AG10803 (cell line): ENCODE measurements at places on chromosomes 6 and 20.
A peak's percentile ranks its signal among the peaks of the same experiment; 100 is the strongest.

- peak; percentile 43 for DNase-seq
Observed at GRCh38 chr6:80319196-80319595, 212.7 kb downstream of the BCKDHB start.

- no peak for DNase-seq
Observed at GRCh38 chr20:60835876-60836275, 416.2 kb upstream of the CDH4 start.

DNA sequence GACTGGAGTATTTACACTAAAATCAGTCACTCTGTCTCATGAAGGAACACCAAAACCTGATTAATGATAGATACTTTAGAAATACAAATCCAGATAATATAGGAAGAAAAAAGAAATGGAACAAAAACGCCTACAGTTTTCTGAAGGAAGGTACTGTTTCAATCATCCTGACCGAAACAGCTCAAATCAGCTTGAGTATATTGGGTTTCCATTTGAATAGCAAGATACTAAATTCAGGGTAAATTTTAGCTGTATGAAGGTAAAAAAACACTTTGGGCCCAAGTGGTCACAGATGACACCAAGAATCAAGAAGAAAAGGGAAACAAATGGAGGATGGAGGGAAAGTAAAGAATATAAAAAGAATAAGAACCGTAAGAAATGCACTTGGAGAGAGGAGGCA, 6.9 kb downstream of the ZSCAN23 start:
- no peak for DNase-seq

DNA sequence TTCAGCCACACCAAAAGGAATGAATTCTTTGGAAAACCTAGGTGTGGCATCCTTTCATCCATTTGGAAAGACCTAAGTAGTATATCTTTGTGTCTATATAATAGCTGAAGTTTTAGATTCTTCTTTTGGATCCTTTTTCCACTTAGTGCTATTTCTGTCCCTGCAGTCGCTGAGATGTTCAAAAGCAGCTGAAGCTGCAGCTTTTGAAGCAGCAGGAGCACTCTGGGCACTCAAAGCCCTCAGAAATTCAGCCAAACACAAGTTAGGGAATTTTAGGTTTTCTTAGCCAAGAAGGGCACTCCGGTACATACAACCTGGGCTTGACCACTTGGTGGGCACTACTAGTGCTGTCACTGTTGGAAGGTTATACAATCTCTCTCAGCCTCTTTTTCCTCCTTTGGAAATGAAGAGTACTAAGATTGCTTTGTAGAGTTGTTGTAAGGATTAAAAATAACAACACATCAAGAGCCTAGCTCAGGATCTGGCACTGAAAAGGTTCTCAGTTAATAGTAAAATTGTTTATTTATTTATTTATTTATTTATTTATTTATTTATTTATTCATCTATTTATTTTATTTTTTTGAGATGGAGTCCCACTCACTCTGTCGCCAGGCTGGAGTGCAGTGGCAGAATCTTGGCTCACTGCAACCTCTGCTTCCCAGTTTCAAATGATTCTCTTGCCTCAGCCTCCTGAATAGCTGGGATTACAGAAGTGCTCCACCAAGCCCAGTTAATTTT, 71.9 kb upstream of the SLC22A16 start:
- DNase-seq, result no peak

DNA sequence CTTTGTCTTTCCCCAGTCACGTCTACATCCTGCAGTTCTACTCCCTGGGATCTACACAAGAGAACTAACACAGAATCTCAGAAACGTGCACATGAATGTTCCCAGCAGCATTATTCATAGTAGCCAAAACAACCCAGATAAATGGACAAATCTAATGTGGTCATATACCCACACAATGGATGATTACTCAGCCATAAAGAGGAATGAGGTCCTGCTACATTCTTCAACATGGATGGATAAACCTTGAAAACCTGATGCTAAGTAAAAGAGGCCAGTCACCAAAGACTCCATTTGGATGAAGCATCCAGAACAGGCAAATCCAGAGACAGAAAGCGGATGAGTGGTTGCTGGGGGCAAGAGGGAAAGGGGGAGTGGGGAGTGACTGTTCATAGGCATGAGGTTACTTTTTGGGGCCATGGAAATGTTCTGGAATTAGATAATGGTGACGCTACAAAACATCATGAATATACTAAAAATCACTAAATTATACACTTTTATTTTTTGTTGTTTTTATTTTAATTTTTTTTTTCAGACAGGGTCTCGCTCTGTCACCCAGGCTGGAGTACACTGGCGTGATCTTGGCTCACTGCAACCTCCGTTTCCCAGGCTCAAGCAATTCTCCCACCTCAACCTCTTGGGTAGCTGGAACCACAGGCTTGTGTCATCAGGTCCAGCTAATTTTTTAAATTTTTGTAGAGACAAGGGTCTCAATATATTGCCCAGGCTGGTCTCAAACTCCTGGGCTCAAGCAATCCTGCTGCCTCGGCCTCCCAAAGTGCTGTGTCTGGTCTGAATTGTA, 50.8 kb upstream of the DSN1 start:
- DNase-seq, result no peak

GRCh38 chr6:62039605-62040004, 246.4 kb downstream of the KHDRBS2 start:
- DNase-seq, result no peak

DNA sequence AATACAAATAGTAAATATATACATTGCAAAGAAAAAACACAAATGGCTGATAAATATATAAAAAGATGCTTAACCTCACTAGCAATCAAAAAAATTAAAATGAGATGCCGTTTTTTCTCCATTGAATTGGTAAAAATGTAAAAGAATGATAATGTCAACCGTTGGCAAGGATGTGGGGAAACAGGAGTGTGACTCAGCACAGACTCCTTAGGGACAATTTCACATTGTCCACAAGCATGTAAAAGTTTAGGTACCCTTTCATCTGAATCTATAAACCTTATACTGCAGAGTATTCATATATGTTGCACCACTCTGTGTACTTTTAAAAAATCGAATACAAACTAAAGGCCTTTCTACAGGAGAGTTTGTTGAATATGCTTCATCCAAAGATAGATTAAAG, 143.1 kb upstream of the RREB1 start:
- no peak for DNase-seq

DNA sequence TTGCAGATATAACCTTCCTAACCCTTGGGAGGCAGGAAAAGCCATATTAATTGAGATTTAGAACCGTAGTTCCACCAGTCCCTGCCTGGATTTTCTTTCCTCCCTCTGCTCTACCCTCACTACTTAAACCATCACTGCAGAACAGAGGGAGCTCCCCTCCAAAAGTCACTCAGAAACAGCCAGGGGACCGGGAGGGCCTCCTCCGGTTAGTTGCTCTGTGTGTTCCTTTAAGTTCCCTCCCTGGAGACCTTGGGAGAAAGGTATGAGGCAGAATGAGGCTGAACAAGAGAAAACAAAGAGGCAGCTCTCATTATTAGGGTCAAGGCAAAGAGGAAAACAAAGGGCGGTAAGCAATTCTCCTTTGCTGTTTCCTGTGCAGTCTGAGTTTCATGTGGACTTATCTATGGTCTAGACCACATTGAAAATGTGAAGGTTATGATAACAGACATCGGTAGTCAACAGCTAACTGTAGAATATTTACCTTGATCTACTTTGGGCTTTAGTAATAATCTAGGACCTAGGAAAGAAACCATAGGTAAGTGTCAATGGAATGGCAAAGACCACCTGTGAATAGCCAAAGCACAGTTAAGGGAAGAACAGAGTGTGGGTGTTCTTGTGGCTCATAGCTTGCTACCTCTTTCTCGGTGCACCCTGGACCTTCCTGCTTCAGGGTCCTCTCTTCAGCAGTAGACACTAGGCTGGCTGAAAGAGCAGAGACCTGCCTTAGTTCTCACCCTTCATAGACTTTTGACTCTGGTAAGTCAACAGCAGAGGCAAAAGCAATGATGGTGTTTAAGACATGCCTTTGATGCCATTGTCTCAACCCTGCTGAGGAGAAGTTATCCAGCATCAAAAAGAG, 250.9 kb upstream of the CITED2 start:
- no peak for DNase-seq

- DNase-seq, result peak; percentile 52
Observed at GRCh38 chr20:3710703-3711483, 1.5 kb downstream of the SIGLEC1 start.

DNA sequence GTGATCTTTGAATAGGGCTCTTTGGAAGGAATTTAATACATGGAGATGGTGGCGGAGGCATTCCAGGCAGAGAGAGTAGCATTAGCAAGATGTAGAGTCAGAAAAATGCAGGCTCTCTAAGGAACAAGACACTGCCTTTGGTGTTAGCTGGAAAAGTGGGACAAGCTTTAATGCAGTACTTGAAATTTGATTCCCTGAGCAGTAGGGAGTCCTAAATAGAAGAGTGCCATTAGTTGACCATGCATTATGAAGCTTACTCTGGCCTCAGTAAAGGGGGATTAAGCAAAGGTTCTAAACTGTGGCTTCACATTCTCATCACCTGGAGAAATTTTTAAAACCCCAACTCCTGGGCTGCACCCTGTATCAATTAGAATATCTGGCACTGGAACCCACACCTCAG, 494.8 kb upstream of the SOX4 start:
- DNase-seq, result no peak

- no peak for DNase-seq
Observed at GRCh38 chr6:677919-678318, 15.0 kb downstream of the EXOC2 start.

- no peak for DNase-seq
Observed at GRCh38 chr20:45391559-45391958, 13.4 kb upstream of the TP53TG5 start.

- peak; percentile 95 for DNase-seq
Observed at GRCh38 chr6:18148304-18149025, 6.4 kb downstream of the TPMT start.

GRCh38 chr20:52313341-52313963, 121.9 kb upstream of the ZFP64 start:
- peak; percentile 64 for DNase-seq

DNA sequence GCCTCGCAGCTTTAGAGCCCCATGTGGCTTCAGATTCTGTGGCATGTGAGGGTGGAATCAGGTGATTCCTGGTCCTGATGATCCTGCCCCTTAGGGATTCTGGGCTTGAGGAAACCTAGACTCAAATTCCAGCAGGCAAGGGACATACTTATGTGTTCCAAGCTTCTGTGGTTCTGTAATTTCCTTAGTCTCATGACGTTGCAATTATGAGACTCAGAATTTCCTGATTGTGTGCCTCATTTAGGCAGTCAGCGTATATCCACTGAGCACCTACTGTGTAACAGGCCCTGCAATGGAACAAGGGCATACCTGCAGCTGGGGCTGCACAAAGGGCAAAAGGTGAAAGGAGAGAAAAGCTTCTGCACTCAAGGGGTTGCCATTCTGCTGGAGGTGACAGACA, 11.6 kb upstream of the BPIFB4 start:
- DNase-seq, result no peak

DNA sequence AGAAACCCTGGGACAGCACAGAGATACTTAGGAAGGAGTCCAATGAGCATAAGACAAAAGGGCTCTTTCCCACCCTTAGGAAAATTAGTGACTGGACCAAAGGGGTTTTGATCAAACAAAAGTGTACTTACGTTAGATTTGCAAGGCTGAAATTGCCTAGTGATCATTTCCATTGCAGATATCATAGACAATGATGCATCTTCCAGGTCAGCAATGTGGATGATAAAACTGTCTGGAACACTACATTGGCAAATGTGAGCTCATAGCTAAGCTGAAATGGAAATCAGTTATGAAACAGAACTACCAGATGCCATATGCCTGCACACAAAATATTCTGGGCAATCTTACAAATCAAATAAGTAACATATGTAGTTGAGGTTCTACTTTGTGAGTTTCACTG, 34.0 kb downstream of the LY86 start:
- DNase-seq, result peak; percentile 22

GRCh38 chr6:27562027-27562410, 89.1 kb upstream of the ZNF184 start:
- DNase-seq, result no peak

- peak; percentile 69 for DNase-seq
Observed at GRCh38 chr6:11969092-11969491, 43.0 kb upstream of the HIVEP1 start.

DNA sequence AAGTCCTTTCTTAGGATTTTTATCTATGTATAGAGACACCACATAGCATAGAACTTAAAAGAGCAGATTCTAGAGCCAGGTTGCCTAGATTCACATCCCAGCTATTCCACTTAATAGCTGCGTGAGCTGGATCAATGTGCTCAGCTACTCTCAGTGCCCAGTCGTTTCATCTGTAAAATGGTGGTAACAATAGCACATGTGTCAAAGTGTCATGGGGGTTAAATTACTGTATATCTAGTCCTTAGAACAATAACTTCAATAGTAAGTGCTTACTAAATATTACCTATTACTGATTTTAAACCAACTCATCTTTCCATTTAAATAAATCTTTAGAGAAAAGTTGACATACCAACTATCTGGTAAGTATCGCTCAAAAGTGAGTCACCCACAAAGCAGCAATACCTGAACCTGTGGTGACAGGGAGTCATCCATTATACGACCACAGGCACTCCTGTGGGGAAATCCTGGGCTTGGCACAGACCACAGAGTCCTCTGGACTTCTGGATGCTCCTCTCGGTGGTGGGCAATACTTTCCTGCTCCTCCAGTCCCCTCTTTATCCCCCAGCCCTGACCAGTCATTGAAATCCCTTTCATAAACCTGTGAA, 154.8 kb downstream of the PDSS2 start:
- DNase-seq, result peak; percentile 47

GRCh38 chr20:64217539-64218221, 37.9 kb upstream of the PCMTD2 start:
- DNase-seq, result no peak

DNA sequence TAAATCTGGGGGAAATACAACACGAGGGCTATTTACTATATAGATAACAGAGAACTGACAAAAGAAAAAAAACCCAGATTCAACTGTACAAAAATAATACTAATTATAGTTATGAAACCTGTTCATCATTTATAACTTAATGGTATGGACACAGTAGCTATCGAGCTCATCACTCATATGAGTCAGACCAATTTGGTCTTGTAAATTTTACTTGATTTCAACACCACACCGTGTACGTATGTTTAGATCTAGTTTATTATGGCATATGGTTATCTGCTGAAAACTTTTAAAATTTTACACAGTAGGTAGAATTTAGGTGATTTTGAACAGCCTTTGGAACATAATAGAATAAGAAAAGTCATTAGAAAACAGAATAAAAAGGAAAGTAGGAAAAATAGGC, 5.5 kb downstream of the MYLK4 start:
- no peak for DNase-seq

GRCh38 chr6:149055195-149055899, 262.2 kb upstream of the TAB2 start:
- DNase-seq, result no peak
